ENCODE measurements at places on chromosomes 2 and 18.

GRCh38 chr2:239412905-239413603 lies 12.2 kb upstream of the HDAC4 start:
- DNase-seq, result no peak

DNA sequence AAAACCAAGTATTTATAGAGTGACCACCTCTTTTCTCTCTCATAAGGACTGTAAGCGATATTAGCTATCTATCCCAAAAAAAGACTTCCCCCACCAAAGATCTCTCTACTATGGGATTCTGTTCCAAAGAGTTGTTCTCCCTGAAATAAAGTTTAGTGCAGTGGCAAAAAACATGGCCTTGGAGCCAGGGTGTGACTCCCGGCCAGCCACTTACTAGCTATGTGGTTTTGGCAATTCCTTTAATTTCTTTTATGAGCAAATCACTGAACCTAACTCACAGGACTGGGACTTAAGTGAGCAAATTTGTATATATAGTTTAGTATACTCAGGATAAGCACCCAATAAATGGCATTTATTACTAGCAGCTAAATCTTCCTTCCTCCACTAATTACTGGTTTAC lies 42.6 kb downstream of the SESTD1 start:
- no peak for DNase-seq

DNA sequence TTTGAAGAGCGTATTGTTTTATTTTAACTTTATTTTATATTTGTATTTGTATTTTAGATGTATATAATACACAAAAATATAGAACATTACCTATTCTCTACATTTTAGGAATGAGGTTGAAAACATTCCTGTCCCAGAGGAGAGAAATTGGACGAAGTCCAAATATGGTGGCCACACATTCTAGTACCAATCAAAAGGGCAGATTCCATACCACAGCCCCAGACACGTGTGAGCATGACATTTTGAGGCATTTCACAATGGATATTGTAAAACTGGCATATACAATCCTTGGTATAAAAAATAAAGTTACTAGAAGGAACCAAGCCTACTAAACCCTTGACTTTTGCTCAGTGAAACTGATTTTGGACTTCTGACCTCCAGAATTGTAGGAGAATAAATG lies 50.6 kb downstream of the C2orf76 start:
- DNase-seq, result no peak

DNA sequence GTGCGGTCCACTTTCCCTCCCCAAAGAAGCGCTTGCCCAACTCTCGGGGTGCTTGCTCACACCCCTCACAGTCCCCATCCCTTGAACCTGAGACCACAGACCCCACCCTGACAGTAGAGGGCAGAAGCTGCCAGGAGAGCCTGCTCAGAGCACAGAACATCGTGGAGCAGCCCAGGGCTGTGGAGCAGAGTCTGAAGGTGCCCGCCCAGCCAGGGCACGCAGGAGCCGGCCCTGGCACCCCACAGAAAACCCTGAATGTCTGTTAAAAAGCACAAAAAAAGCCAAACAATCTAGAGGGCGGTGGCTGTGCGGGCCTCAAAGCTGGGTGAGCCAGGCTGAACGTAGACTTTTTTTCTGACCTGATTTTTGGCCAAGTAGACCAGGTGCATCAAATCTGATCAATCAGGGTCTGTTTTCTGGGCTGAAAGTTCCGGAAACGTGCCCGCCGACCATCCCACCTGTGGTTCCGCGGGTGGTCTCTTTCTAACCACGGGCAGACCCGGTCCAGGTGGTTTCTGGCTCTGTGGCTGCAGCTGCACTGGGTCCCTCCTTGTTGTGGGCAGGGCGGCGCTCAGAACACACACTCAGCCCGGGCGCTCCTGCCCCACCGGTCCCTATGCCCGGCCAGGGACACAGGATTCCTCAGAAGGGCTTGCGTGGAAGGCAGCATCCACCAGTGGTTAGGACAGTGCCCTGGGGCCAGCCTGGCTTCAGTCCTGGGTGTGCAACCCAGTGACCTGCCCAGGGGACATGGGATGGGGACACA lies 66.3 kb downstream of the SLC66A2 start:
- DNase-seq, result no peak

DNA sequence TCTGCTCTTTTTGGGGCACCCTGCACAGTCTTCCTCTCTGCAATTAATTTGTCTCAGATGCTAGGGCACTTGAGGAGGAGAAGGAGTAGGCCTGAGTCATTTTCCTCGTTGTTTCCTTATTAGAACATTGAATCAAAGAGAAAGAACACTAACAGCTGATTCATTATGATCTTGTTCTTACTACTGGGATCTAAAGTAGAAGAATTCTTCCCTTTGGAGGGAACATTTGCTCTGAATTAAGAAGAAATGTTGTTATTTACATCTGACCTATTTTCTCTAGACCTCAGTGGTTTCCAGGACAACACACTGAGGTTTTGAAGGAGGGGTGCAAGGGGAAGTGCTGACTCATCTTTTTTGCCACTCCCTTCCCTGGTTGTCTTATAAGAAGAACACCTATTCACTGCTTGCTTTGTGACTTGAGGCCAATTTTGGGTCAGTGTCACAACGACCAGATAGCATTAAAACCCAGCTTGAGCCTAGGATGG lies 24.3 kb upstream of the STAT1 start:
- no peak for DNase-seq

All from stimulated activated CD8-positive, alpha-beta memory T cell treated with anti-CD3 and anti-CD28 coated beads, Interleukin-15, amount 100 ng/mL, for 48 hours (primary cell).